C1 segment of cervical spinal cord (tissue), 14 donors: ENCODE measurements at places on chromosomes 6 and 20.

- no peak for DNase-seq
Measured at GRCh38 chr6:1970151-1970561, 275.2 kb downstream of the GMDS start.

GRCh38 chr6:24545691-24546090 is 50.9 kb downstream of the ALDH5A1 start:
- no peak for DNase-seq

GRCh38 chr20:17608701-17609497 is 39.0 kb downstream of the DSTN start:
- no peak for DNase-seq

GRCh38 chr6:14770572-14770971 is 475.3 kb upstream of the JARID2 start:
- DNase-seq: no peak

GRCh38 chr6:165798991-165799390 is 135.9 kb upstream of the PDE10A start:
- DNase-seq: no peak

DNA sequence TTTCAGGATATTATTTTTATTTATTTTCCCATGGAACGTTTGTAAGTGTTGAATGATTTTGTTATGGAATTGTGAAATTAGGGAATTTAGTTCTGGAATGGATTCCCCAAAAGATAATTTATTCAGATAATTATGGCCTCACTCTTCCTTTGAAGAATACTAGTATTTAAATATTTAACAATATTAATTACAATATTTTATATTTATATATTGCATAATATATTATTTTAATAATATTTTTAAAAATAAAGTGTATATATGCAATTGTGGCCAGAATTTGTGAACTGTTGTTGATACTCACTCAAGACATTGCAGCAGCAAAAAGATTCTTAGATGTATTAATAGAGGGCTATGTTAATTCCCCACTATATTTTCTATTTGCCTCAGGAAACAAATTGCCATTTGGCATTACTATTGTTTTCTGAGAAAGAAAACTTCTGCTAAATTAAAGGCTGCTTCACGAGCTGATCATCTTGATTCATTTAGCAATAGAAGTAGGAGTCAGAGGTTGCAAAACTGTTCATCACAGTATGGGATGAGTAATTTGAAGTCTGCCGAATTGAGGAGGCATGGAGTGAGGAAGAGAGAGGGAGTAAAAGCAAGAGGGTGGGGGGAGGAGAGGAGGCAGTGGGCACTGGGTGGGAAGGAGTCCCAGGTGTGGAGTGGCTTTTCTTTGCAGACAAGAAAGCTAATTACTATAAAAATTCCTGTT is 729.2 kb downstream of the DHX35 start:
- no peak for DNase-seq

- no peak for DNase-seq
Measured at GRCh38 chr20:8756410-8756809, 312.5 kb upstream of the PLCB4 start.

- no peak for DNase-seq
Measured at GRCh38 chr6:105691081-105691480, 288.2 kb upstream of the PREP start.

- no peak for DNase-seq
Measured at GRCh38 chr20:698276-698675, 22.7 kb upstream of the SCRT2 start.

DNA sequence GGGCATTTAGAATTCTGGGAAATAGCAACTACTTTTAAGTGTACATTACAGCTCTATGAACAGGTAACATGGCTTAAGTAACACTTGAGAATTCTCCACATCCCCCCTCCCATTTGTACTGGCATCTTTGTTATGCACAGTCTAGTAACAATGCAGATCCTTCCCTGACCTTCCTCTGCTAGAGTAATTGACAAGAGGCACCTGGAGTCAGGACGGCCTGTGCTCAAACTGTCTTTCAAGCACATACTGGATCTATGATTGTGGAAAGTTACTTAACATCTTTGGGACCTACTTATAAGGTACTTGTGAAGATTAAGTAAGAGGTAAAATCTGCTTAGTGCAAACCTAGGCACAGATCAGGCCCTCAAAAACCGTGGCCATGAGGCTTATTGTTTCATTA is 21.9 kb upstream of the GSTA3 start:
- no peak for DNase-seq
